ENCODE measurements at places on chromosomes 16 and 17.

- DNase-seq, result no peak
Observed at GRCh38 chr17:66331038-66331816, 28.8 kb downstream of the PRKCA start.

- no peak for DNase-seq
Observed at GRCh38 chr16:14455573-14455972, 174.5 kb downstream of the PARN start.

- no peak for DNase-seq
Observed at GRCh38 chr16:19882186-19882585, 2.5 kb downstream of the GPRC5B start.

DNA sequence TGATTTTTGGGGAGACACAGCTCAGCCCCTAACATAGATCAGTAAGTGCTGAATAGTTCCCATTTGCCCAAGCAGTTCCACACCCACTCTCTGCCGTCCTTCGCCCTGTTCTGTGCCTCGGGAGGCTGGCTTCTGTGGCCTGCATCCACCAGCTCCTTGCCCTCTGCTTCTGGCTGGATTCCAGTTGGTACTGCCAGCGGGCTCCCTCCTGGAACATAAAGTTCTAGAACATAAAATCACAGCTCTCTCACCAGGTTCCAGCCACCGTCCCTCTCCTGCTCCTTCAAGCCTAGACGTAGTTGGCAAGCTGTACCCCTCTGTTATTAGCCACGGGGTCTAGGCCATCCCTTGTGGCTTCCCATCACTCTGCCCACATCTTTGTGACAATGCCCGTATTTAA is 3.9 kb upstream of the MRPS23 start:
- no peak for DNase-seq

- no peak for DNase-seq
Observed at GRCh38 chr17:42855048-42855596, 4.1 kb downstream of the AOC3 start.

- no peak for DNase-seq
Observed at GRCh38 chr17:71941920-71942319, 178.9 kb upstream of the SOX9 start.

- no peak for DNase-seq
Observed at GRCh38 chr17:82323514-82324234, 6.3 kb upstream of the CD7 start.

DNA sequence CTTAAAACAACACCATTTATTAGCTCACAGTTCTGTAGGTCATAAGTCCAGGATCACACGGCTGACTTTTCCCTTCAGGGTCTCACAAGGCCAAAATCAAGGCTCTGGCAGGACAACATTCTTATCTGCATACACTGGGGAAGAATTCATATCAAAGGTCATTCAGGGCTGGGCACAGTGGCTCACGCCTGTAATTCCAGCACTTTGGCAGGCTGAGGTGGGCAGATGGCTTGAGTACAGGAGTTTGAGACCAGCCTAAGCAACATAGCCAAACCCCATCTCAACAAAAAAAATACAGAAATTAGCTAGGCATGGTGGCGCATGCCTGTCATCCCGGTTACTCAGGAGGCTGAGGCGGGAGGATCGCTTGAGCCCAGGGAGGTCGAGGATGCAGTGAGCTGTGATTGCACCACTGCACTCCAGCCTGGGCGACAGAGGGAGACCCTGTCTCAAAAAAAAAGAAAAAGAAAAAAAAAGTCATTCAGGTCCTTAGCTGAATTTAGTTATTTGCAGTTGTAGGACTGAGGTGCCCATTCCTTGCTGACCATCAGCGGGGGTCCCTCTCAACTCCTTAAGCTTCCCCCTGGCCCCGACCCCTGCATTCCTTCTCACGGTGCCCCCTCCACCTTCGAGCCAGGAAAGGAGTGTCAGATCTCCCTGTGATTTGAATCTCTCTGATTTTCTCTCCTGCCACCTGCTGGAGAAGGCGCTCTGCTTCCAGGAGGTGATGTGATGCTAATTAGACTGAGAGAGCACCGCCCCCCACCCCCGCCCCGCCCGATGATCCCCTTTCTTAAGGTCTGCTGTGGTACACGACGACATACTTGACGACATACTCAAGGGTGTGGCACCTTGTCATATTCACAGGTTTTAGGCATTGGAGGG is 91.8 kb upstream of the CLEC18A start:
- DNase-seq, result no peak

GRCh38 chr17:50839591-50840310 is 4.4 kb downstream of the WFIKKN2 start:
- DNase-seq, result no peak

DNA sequence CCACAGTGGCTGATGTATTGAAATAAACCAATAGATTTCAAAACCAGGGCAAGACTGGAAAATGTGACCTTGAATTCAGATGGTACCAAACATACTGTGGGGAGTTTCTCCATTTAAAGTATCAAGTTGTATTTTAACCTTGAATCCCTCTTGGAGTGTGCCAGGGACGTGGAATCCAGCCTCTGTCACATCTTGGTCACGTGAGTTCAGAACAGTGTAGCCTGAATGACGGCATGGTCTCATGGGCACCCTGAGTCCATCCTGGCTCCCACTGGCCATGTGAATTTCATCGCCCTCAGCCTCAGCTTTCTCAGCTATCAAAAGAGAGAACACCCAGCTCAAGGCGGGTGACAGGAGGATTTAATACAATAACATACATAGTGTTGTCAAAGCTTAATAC is 6.8 kb downstream of the ZNF771 start:
- DNase-seq, result no peak

DNA sequence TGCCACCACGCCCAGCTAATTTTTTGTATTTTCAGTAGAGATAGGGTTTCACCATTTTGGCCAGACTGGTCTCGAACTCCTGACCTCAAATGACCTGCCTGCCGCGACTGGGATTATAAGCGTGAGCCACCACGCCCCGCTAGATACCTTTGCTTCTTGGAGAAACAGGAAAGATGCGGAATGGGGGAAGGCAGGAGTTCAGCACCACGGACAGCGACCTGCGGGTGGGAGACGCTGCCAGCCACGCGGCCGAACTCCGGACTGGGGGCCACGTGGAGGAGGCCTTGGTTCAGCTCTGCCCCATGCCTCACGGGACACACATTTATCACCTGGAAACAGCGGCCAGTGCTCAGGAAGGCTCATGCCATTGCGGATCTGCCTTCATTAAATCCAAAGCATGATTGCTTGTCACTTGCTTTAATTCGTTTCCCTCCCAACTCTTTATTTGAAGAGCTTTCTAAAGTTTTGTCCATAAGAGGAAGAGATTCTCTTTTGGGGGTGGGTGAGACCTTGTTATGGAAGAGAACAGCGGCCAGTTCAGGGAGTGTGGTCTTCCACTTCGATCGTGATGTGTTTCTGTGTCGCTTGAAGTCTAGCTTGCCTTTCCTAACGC is 219.9 kb downstream of the ENGASE start:
- no peak for DNase-seq

- DNase-seq, result no peak
Observed at GRCh38 chr16:75043175-75043895, 44.5 kb downstream of the ZNRF1 start.

DNA sequence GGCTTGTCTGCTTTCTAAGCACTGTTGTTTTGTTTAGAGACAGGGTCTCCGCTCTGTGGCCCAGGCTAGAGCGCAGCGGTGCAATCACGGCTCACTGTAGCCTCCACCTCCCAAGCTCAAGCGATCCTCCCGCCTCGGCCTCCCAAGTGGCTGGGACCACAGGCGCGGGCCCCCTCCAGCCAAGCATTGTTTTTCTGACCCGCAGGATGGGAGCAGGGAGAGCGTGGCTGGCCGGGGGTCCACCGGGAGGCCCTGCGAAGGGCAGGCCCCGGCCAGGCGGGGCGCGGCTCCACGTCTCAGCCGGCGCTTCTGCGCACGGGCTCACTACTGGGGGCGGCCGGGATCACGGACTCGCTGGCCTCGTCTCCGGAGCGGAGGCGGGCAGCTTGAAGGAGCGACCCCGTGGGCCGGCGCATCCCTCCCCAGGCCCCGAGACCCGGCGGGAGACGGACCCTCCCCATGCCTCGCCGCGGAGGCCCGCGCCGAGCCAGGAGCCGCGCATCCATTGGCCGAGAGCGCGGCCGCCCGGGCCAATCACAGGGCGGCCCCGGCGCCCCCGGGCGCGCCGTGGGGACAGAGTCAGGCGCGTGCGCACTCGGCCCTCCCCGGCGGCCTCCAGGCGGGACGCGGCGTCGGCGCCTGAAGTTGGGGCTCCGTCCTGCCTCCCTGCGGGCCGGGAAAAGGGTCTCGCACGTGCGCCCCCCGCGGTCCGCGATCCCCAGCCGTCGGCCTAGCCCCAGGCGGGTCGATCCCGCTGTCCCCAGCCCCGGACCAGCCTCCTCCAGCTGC is 24.9 kb downstream of the ACTG1 start:
- peak; percentile 80 for DNase-seq

DNA sequence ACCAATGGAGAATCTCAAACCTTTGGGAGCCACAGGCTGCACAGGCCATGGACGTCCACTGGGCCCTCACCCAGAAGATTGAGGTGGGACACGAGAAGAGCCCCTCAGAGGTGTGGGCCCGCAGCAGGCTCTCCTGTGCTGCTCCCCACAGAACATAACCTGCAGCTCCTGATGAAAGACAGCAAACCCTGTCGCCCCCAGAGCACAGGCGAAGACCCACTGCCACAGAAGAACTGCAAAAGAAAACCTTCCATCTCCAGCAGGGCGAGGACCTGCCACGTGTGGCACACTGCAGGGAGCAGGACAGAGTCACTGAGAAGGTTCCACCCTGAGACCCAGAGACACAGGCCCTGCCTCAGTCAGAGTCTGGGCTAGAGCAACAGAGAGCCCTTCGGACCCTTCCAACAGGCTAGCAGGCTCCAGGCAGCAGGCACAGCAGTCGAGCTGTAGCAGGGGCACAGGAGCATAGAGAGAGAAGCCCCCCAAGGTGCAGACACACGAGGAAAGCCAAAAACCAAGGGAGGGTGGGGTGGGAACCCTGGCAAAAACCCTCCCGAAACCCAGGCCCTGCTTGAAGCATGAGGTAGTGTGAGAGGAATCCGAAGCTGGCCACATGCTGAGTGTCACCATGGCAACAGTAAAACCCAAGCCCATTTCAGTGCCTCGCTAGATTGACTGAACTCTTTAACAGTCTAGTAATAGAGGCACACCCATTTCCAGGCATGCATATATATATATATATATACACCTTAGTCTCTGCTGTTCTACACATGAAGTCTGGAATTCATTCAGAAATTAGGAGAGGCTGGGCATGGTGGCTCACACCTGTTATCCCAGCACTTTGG is 60.0 kb upstream of the CHMP6 start:
- DNase-seq, result no peak

GRCh38 chr17:9644910-9645751 is at the start of gene USP43:
Gene USP43, plus strand, starts transcription at chr17:9645517. Its CDS starts 116 bp downstream, at chr17:9645633.
- no peak for DNase-seq

DNA sequence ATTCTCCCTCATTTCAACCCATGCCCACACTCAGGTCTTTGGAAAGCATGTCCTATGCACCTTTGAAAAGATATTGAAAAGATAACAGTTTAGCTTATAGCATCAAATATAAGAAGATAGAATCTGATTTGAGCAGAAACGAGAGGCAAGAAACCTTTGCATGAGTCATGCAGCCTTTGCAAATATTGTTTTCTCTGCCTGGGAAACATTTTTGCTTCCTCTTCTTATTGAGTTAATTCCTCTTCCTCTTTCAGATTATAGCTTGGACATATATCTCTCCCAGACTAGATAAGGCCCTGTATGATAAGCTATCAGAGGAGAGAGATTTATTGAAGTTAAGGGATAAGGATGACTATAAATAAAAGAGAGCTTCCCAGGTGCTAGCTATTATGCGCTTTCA is 46.1 kb upstream of the KCNJ2 start:
- no peak for DNase-seq
